ENCODE measurements at places on chromosomes 6 and 20.

DNA sequence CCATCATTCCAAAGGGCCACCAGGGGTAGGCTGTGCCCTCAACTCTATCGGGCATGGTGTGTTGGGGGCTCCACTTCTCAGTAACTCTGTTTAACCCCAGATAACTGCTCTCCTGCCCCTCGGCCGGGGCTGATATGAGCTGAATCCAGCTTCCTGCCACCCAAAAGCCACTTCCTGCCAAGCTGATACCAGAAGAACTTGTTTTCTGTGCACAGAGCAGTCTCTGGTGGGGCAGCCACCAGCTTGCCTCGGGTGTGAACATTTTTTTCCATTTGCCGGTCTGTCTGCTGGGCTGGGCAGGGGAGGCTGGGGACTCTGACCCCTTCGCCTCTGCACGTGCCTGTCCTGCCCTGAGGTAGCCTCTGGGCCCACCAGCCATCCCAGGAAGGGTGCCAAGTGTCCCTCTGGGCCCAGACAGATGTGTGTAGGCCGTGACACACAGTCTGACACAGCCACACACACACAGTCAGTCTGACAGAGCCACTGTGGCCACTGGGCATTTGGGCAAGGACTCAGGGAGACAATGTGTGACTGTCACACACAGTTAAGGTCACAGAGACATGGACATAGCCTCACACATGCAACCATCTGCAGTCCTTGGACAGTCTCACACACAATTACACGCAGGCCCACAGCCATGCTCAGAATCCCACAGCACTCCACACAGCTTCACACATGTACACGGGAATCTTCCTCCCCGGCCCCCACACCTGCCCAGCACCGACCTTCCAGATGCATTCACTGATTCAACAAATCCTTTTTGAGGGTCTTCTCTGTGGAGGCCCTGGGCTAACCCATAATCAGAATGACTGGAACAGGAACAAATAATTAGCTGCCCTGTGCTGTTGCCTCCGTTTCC lies 45.1 kb downstream of the NOL4L start:
- DNase-seq: no peak

DNA sequence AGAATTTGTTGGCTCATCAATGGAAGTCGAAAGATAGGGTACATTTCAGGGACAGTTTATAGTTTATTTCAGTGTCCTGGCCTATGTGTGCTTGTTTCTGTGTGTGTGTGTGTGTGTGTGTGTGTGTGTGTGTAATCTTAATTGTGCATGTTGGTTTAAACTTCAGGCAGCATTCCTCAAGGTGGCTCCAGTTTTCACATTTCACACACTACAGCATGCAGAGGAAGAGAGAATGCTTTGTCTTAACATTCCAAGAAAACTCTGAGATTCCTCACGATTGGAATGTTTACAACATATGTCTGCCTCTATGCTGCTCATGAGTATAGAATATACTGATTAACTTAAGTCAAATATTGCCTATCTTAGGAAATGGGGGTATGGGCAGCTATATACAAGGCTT lies 332.6 kb upstream of the EPHA7 start:
- DNase-seq: no peak

DNA sequence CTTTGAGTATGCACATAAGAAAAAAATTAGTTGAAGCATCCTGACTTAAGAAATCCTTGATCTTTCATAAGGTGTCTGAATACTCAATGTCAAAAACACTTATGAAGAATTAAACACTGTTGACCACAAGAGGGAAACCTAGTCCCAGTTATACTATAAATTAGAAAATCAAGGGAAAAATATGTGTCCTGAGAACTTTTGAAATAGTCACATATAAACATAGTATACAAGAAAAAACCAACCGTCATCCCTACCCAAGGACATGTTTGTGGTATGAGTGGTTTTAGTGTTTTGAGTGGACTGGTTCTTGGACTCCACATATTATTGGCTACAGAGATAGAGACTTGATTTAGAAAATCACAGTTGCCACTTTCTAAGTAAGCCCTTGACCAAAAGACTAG lies 7.6 kb upstream of the HLA-DRA start:
- DNase-seq: no peak

DNA sequence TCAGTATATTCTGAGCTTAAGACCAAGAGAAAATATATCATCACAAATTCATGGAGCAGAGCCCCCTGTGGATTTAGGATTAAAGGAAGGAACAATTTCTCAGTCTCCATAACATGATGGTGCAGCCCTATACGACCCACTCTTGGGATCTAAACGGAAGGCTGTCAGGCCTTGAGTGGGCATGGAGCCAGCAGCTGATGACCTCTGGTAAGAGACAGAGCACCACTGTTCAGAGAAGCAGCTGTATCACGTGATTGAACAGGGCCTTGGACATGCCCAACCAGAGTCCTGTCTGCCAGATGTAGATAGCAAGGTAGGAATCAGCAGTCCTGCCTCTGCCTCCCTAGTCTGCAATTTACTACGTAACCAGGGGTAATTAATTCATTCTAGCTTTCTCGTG lies 259.4 kb upstream of the POU3F2 start:
- DNase-seq: peak; percentile 63

DNA sequence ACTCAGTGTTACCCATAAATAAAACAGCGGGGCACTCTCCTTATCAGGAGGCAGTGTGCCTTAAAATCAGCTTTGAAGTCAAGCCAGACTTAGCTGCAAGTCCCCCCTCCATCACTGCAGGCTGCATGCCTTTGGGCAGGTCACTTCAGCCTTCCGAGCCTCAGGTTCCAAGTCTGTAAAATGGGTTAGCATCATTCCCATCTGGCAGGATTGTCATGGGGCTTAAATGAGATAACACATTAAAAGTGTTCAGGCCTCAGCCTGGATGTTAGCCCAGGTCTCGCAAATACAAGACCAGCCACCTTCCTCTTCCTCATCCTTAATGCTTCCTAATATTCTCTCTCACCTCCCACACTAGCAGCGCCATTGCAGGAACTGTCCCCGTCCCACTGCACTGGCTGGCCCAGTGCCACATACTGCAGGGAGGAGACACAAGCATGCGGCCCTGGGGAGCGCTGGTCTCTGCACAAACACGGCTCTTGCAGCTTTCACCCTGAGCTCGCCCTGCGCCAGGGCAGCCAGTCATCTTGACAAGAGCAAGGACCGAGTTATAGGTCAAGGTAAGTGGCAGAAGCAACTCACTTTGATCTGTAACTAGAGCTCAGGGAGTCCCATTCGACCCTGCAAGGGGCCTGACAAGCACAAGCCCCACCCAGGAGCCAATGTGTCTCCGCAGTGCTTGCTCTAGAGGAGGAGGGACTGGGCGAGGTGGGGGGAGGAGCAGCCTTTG lies 564.6 kb upstream of the AGPAT4 start:
- DNase-seq: no peak

- no peak for DNase-seq
Observed at GRCh38 chr6:56573624-56574023, 69.1 kb downstream of the DST start.

DNA sequence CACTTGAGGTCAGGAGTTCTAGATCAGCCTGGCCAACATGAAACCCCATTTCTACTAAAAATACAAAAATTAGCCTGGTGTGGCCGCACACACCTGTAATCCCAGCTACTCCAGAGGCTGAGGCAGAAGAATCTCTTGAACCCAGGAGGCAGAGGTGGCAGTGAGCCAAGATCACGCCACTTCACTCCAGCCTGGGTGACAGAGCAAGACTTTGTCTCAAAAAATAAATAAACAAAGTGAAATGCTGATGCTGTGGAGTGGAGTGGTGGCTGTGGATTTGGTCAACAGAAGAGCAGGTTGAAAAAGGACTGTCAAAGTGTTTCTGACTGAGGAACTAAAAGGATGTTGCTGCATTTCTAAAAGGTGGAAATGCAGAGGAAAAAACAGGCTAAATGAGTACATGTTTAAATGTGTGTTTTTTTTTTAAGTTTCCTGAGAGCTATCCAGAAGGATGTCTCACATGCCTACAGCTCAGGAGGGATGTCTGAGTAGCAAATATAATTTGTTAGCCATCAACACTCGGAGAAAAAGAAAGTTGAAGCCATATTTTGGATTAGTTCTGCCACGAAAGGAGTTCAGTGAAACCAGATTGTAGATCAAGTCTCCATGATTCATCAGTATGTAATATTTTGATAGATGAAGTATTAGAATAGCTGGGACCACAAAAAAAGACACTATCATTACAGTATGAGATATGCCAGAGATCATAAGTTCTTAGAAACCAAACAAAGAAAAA lies 621.1 kb upstream of the ADGRB3 start:
- no peak for DNase-seq

GRCh38 chr6:132780770-132781371 lies 17.6 kb downstream of the SLC18B1 start:
- no peak for DNase-seq

DNA sequence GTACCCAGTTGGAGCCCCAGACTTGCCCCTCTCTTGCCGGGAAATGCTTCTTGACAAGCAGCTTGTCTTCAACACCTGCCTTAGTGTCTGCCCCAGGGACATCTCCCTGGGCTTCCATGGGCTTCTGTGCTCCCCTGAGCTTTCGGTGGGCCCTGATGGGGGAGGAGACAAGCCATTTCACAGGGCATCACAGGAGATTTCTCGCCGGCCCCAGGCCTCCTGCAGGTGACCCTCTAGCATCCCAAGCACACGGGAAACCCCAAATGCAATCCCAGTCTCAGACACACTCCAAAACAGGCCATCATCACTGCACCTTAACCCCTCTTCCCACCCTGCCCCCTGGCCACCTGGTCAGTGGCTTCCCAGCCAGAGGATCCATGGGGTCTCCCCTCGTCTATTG lies 74.5 kb downstream of the JPH2 start:
- no peak for DNase-seq

GRCh38 chr6:119501798-119502483 lies 152.4 kb upstream of the MAN1A1 start:
- DNase-seq: no peak

DNA sequence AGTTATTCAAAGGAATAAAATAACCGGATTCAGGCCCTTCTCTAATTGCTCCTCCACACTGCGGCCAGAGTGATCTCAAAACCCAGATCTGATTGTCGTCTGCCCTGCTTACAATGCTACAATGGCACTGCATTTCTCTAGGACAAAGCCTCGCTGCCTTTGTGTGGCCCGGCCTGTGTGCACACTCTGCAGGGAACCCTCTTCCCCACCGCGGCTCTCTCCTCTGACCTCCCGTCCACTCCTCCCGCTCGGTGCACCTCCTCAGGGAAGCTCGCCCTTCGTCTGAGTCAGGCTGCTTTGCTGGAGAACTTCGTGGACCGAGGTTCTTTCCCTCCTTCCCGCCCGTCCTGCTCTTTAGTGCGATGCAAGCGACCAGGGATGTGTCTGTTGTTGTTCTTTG lies 101.6 kb upstream of the SNX9 start:
- no peak for DNase-seq

- no peak for DNase-seq
Observed at GRCh38 chr6:39386487-39386886, 64.0 kb upstream of the KCNK16 start.

- no peak for DNase-seq
Observed at GRCh38 chr6:48835421-48835958, 627.6 kb downstream of the MMUT start.

GRCh38 chr6:150303256-150303655 lies 65.6 kb upstream of the IYD start:
- DNase-seq: no peak

- DNase-seq: no peak
Observed at GRCh38 chr6:130851026-130851425, 23.8 kb downstream of the SMLR1 start.

DNA sequence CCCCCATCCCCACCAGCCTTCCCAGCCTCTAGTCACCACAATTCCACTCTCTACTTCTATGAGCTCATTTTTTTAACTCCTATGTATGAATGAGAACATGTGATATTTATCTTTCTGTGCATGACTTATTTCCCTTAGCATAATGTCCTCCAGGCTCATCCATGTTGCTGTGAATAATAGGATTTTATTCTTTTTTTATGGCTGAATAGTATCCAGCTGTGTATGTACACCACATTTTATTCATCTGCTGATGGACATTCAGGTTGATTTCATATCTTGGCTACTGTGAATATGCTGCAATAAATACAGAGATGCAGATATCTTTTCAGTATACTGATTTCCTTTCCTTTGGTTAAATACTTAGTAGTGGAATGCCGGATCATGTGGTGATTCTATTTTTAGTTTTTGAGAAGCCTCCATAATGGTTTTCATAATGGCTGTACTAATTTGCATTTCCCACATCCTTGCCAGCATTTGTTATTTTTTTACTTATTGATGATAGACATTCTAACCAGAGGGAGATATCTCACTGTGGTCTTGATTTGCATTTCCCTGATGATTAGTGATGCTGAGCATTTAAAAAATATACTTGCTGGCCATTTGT lies 194.9 kb downstream of the PACRG start:
- no peak for DNase-seq

GRCh38 chr6:89745716-89746115 lies 73.9 kb downstream of the MDN1 start:
- DNase-seq: no peak

- DNase-seq: no peak
Observed at GRCh38 chr6:139029470-139030227, 1.1 kb downstream of the ABRACL start.

DNA sequence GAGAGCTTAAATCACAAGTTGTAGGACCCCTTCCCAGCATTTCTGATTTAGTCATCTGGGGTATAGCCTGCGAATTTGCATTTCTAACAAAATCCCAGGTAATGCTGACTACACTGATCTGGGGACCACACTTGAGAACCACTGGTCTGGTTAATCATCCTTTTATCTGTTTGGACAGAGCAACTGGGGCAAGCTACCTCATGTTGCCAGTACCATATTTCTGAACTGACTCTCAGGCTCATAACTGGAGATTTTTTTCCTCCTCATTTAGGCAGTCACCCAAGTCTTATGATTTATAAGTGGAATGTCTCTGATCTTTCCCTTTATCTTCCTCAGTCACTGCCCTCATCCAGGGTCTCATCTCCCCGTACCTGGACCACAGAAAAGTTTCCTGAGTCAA lies 12.0 kb upstream of the GTF3C6 start:
- DNase-seq: no peak

DNA sequence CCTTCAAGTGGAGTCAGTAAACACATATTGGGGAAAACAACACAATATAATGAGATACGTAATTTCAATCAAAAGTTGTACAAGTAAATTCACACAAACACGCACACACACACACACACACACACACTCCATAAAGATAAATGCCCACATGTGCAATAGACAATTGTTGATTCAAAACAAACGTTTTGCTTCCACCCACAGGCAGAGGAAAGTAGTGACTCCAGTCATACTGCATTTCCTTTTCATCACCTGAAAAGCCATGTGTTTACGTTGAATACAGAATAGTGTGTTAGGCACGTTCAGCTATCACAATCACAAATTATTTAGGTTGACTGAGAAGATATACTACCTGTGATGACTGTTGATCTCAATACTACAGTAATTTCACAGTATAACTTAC lies 443.8 kb upstream of the MANEA start:
- DNase-seq: no peak

- no peak for DNase-seq
Observed at GRCh38 chr6:136795386-136795785, 3.1 kb upstream of the MAP3K5 start.

- DNase-seq: no peak
Observed at GRCh38 chr6:29708432-29709179, 14.6 kb upstream of the HLA-F start.
